NK-92 treated with Interleukin-12 subunit alpha and Interleukin-12 subunit beta, amount 100 ng/mL, for 24 hours (cell line): ENCODE measurements at places on chromosomes 4 and X.

DNA sequence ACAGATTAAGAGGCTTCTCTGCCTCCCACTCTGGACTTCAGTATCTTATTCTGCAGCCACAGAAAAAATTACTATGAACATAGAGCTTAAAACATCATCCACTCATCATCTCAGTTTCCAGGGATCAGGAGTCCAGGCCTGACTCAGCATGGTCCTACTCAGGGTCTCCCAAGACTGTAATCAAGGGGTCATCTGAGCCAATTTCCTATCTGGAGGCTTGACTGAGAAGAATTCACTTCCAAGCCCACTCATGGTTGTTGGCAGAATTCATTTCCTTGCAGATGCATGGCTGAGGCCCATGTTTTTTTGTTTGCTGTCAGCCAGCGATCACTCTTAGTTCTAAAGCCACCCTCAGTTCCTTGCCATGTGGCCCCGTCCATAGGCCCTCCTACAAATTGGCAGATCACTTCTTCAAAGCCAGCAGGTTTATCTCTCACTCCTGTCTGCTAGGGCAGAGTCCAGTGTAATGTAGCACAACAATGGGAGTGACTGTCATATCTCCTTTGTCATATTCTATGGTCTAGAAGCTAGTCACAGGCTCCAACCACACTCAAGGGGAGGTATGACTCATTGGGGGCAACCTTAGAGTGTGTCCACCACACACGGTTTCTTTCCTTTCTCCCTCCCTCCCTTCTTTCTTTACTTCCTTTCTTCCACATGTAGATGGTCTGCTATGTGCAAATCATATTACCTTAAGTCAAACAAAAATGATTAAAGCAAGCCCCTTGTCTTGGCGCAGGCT lies 251.6 kb downstream of the QDPR start:
- no peak for DNase-seq

GRCh38 chr4:48844843-48845242 lies 14.0 kb downstream of the OCIAD1 start:
- no peak for DNase-seq

- DNase-seq = no peak
Observed at GRCh38 chr4:41320278-41320677, 63.5 kb downstream of the UCHL1 start.

GRCh38 chrX:73215246-73215645 lies 595 bp upstream of the NAP1L2 start:
- DNase-seq = no peak

- no peak for DNase-seq
Observed at GRCh38 chrX:153561337-153561736, 37.6 kb downstream of the CCNQ start.

DNA sequence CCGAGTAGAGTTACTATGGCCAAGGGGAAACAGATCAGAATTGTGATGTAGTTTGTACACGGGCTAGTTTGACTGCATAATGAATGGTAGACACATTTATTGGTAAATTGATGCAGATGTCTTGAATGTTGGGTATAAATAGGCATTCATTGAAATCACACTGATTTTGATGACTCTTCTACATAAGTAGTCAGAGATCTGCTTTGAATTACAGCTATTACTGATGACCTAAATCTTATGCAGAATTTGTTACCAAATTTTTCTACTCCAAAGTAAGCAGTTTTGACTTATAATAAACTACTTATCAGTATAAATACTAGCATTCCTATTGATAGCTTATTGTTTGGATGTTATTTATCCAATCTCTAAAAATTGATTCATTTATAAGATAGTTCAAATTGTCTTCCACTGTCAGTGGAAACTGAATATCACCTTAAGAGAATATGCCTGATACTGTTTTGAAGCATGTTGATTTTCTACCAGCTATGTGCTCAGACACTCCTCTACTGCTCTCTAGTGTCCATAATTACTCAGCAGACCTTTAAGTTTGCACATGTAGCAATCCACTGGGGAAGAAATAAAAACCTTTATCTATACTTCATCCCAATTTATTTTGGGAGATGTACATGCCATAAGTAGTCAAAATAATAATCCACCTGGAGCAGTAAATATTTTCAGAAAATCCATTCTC lies 120.3 kb downstream of the RASL11B start:
- DNase-seq = no peak

- no peak for DNase-seq
Observed at GRCh38 chrX:39012621-39013111, 211.4 kb downstream of the MID1IP1 start.

- DNase-seq = no peak
Observed at GRCh38 chr4:82493721-82494425, 63.5 kb downstream of the ENOPH1 start.

DNA sequence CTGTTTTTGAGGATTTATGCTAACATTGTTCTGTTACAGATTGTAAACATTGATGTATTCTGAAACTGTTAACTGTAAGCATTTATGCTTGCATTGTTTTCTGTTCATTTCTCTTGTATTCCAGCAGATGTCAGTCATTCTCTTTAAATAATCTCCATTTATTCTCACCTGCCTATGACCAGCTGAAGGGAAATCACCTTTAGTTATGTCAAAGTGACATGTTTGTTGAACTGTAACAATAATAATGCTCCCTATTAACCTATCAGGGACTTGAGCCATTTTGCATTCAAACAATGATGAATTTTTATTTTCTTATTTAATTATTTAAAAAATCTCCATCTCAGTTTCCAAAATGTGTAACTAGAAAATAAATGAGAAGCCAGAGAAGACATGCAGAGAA lies 58.0 kb downstream of the SPCS3 start:
- DNase-seq = no peak

DNA sequence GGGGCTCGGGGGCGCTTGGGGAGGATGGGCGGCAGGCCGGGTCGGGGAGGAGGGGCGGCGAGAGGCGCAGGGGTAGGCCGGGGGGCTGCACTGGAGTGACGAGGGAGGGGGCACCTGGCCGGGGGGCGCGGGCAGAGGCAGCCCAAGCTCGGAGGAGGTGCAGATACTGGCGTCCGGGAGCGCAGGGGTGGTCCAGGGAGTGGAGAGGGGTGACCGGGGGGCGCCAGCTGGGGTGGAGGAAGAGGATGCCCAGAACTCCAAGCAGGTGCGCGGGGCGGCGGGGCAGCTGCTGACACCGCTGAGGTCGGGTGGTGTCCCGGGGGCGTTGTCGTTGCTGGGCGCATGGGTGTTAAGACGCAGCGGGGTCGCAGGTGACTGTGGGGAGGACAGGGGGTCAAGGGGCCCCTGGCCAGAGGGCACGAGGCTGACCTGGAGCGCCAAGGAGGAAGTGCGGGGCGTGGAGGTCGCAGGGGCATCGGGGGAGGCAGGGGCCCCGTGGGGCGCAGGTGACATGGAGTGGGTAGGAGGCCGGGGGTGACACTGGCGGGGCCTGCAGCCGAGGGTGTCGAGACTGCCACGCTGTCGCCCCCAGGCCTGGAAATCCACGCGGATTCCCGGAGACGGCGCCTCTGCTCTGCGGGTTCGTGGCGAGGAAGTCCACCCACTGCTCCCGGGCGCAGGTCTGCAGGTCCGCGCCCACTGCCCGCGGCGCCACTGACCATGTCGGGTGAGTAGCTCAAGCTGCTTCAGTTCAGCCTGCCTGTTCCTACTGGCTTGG lies 928 bp downstream of the GYG2 start:
- DNase-seq = no peak

GRCh38 chr4:123116412-123116811 lies 194.0 kb upstream of the NUDT6 start:
- no peak for DNase-seq

- no peak for DNase-seq
Observed at GRCh38 chr4:98909646-98910401, 19.1 kb downstream of the EIF4E start.

GRCh38 chr4:168600796-168601583 lies 104.1 kb downstream of the PALLD start:
- no peak for DNase-seq

- no peak for DNase-seq
Observed at GRCh38 chr4:109959195-109959594, 46.5 kb downstream of the EGF start.

- no peak for DNase-seq
Observed at GRCh38 chr4:86614865-86615264, 20.8 kb downstream of the PTPN13 start.

DNA sequence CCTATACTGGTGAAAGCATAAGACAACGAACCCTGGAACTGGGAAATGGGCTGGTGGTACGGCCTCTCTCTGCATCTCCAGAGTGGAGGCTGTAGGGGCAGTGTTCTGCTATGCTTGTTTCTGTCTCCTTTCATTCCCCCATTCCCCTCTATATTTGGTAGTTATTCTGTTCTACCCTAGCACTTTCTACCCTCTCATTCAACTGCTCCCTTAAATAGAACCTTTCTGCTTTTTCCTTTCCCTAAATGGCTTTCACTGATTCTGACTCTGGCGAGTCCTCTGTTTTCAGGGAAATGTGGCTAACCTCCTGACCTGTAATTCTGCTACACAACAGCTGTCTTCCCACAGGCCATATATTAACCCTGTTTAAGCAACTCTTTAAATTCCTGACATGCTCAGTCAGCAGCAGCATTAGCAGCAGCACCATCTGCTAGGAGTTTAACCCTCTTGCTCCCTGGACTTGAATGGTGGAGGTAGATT lies 94.2 kb downstream of the CXCL13 start:
- DNase-seq = no peak
